Activated CD4-positive, alpha-beta T cell treated with anti-CD3 and anti-CD28 coated beads, Interleukin-2, amount 50 U/mL, for 1 hour (primary cell): ENCODE measurements at places on chromosomes 6 and 20.
A peak's percentile ranks its signal among the peaks of the same experiment; 100 is the strongest.

DNA sequence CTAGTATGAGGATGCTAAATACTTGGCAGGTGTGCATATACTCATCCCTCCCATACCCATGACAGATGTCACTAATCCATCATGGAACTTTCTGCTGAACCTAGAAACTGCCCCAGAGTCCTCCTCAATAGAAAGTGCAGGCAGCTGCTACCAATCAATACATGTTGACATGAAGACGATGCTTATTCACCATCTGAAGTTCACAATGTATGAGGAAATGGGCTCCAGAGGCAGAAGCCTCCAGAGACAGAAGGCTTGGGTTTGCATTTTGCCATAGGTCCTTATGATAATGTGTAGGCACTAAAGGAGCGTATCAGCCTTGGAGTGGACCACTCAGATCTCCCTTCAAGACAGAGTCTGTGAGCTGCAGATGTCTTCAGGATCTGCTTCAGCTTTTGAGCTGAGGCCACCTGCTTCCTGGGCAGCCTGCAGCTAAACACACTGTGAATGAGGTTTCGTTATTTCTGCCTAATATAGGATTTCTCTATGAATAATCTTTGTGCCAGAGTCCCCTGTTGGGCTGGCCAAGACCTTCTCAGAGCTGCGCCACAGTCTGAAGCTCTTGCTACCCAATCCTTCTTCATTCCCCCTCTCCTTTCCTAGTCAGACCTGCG, 7.5 kb upstream of the KIAA1755 start:
- DNase-seq = no peak

- no peak for DNase-seq
These were observed 54.1 kb downstream of the BPIFB1 start for GRCh38 chr20:33337119-33337518.

GRCh38 chr20:728256-728944, 39.9 kb downstream of the SLC52A3 start:
- peak; percentile 28 for DNase-seq

- no peak for DNase-seq
These were observed 6.0 kb downstream of the SDC4 start for GRCh38 chr20:45341939-45342854.

DNA sequence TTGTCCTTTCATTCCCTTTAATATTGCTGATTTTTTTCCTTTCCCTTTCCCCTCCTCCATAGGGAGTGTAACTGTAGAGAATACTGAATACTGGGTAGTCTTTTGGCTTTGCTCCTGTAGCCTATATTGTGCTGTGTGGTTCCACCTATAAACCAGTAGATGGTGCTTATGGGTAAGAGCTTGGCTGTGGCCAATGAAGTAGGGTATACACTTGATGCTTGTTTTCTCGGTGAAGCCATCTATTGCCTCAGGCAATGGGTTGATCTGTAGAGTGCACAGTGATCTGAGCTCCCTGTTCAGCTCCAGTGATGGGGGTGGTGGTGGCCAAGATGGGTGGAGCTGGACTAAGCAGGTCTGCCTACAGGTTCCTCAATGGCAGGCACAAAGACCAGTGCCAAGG, 203.3 kb upstream of the IMPG1 start:
- no peak for DNase-seq

DNA sequence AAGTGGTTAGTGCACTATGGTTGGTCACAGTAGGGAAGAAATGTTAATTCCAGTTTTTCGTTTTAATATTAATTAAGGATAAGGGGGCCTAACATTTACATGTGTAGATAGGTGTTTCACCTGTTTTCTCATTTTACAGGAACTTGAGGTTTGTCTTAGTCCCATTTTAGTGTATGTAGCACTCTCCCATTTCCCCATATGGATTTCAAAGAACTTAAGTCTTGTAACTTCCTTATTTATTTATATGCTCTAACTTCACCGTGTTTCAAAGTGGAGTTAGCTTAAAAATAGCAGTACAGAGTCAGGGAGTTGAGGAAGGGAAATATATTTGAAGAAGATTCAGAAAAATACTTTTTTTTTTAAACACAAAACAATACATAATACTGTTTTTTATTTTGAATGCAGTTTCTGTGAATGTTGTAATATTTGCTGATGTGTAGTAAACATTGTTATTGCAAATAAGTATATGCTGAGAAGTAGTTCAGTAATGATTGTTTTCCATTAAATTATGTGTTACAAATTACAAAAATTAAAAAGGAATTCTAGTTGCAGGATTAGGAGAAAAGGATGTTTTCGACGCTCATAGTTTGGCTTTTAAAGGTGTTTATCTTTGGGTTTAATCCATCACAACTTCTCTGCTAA, 3.5 kb downstream of the SCAF8 start:
- DNase-seq = no peak

GRCh38 chr6:146429831-146430230, 113.8 kb upstream of the RAB32 start:
- no peak for DNase-seq

- no peak for DNase-seq
These were observed 83.0 kb upstream of the ELOVL5 start for GRCh38 chr6:53431704-53432103.

DNA sequence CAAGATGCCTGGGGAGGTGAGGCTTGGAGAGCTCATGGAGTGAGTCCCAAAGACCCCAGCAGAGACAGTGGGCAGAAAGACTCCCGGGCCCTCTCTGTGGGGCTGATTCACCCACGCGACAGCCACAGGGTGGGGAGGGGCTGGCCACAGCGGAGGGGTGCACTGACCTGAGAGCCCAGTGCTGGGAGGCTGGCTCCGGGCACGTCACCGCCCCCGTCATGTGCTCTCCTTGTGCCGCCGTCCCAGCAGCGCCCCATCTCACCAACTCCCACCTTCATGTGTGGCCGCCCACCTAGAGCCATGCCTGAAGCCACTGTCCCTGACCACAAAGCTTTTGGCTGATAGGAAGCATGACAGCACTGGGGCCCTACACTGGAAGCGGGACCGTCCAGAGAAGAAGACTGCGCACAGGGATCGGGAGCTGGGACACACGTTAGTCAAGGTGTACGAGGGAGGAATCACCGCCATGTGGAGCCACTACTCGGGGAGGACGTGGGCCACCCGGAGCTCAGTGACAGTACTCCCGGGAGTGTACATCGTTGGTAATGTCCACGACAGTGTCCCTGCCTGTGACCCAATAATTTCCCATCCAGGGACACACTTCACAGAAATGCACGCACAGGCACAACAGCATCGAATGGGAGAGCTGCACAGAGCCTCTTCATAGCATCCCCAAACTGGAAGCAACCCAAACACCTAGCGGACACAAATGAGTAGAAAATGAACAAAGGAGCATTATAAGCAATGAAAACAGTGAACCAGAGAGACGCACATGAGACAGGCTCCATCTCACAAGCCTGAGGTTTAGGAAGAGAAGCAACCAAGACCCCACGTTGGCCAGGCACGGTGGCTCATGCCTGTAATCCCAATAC, 28.4 kb upstream of the FOXC1 start:
- DNase-seq = no peak

DNA sequence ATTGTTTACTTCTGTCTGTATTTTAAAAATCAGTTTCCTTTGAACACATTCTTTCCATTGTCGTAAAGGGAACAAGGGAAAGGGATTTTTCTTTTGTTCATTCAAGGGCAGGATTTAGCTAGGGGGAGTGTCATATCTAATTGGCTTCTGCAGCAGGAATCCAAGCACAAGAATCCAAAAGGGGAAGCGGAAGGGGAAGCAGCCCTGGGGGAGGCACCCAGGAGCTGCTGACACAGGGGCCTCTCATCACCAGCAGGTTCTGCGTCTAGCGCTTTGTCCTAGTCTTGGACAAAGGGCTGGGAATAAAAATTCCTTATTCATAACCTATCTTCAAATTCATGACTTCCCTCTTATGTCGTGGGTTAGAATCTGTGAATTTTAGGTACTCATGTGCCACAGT, 13.7 kb downstream of the RIPK1 start:
- DNase-seq = no peak

DNA sequence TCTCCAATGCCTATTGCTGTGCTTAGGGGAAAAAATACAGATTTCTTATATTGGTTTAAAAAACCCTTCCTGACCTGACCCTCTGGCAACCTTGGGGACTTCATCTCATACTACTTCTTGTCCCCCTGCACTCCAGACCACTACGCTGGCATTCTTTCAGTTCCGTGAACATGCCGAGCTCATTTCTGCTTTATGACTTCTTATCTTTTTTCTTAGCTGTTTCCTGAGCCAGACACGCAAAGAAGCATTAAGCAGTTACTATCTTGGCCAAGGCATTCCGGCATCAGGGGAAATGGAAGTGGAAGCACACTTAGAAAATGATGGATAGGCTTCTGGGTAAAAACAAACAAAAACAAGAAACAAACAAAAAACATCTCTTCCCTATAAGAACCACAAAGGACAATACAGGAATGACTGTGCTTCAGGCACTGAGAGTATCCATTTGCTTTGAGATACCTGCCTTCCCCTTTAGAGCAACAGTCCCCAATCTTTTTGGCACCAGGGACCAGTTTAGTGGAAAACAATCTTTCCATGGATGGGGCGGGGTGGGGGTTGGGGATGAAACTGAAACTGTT, 4.4 kb upstream of the CCDC28A start:
- no peak for DNase-seq

- no peak for DNase-seq
These were observed 901.0 kb upstream of the MAP3K7 start for GRCh38 chr6:91487696-91488392.

GRCh38 chr20:51462566-51463276, 79.8 kb downstream of the NFATC2 start:
- no peak for DNase-seq

DNA sequence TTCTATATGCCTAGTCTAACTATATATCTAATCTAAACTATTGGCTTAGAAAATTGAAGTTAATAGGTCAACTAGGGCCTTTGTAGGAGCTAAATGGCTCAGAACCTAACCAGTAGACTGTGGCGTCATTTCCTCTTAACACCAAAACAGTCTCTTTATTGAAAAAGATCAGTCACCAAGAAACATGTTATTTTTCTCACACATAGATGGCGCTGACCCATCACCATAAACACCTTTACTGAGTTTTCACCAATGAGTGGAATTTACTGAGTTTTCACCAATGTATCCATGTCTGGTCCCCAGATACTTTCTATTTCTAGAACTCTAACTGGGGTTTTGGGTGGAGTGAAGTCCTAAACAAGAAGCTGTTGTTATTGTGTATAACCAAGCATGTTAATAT, 636.0 kb downstream of the BCKDHB start:
- no peak for DNase-seq

GRCh38 chr6:159860482-159860881, 30.3 kb upstream of the MAS1 start:
- no peak for DNase-seq

- no peak for DNase-seq
These were observed 309.3 kb downstream of the PRL start for GRCh38 chr6:21987501-21987957.

GRCh38 chr6:162234631-162235030, 492.9 kb downstream of the PRKN start:
- DNase-seq = no peak

DNA sequence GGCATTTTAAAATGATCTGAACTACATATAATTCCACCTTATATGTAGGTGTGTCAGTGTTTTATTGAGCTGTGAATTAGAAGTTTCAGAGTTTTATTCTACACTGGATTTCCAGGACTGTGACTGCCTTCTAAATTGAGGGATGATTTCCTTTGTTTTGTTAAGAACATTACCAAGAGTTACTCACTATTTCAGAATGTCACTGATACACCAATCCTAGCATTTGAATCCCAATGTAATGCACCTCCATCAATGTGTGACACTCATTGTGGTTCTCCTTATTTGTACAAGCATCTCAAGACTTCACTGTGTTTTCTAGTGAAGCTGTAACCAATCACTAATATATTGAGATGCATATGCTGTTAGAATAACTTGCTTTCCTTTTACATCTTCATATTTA, 86.8 kb downstream of the PLCB1 start:
- DNase-seq = no peak

DNA sequence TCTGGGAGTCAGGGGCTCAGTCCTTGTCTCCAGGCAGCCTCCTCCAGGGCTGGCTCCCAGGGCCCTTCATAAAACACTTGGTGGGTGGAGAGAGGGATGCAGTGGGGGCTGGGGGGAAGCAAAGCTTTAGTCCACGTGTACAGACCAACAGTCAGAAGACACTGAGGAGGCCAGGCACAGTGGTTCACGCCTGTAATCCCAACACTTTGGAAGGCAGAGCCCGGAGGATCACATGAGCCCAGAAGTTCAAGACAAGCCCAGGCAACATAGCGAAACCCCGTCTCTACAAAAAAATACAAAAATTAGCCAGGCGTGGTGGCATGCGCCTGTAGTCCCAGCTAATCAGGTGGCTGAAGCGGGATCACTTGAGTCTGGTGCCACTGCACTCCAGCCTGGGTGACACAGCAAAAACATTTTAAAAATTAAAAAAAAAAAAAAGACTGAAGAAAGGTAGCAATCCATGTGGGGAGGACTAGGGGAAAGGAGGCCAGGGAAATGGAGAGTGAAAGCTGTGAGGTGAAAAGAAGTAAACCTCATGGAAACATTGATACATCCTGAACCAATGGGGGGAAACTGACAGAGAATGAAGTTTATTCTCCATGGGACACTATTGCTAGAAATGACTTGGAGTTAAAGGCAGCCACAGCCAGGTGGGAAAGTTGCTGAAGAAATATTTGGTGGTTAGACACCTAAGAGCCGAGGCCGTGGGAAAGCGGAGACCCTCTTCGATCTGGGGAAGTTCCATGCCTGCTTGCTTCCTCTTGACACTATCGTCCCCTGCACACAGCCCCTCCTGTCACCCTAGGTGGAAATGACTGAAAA, 35.4 kb downstream of the PIM1 start:
- no peak for DNase-seq

- no peak for DNase-seq
These were observed 3.8 kb upstream of the DDO start for GRCh38 chr6:110419028-110419739.

GRCh38 chr20:33919653-33920052, 74.1 kb upstream of the RALY start:
- no peak for DNase-seq

DNA sequence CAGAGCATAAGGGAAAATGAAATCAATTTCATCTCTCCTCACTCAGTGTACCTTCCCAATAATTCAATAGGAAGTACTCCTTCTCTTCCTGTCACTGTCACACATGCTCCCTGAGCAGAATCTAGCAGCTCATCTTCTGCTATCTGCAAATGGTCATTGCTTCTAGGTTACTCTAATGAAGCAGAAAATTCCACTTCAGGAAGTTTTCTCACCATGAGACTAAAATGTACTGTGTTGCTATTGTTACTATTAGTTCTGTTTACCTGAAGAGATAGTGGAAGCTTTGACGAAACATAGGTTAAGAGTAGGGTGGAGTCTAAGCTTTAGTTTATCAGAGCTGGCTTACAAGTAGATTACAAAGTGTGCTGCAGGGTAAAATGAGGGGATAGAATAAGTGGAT, 52.8 kb downstream of the RFX6 start:
- DNase-seq = no peak
